ENCODE measurements at places on chromosomes 7 and 10. TPM values are rescaled to one million over a fixed set of nuclear protein-coding genes. Genes with fewer than 3 reads are reported as not detected.

The ANLN gene
- 5.2 TPM for total RNA-seq

The NUTM2D gene
- 4.3 TPM for total RNA-seq

The CEP41 gene
- 9.1 TPM for total RNA-seq

The FHIP2A gene
- 21.9 TPM for total RNA-seq

The IFIT1B gene
- total RNA-seq, result not detected

The GFRA1 gene
- total RNA-seq, result 1.8 TPM

The DNMBP gene
- total RNA-seq, result 15.6 TPM

The HOXA9 gene
- total RNA-seq, result 1.2 TPM

The HOXA5 gene
- 20.1 TPM for total RNA-seq

The NUDT13 gene
- total RNA-seq, result 1.4 TPM

The RBM20 gene
- total RNA-seq, result 0.94 TPM

The TAS2R5 gene
- total RNA-seq, result 1.3 TPM

The VPS37D gene
- total RNA-seq, result 1.9 TPM

The GPR15LG gene
- total RNA-seq, result 0.37 TPM

The TEX36 gene
- total RNA-seq, result not detected

The C10orf67 gene
- 2.3 TPM for total RNA-seq

The LEP gene
- not detected for total RNA-seq

The PTPRZ1 gene
- 1.4 TPM for total RNA-seq

The DPP6 gene
- 0.49 TPM for total RNA-seq

The CYP2C9 gene
- total RNA-seq, result not detected

The GALNT17 gene
- total RNA-seq, result 11.4 TPM

The PLXNA4 gene
- 5.9 TPM for total RNA-seq

The SORCS1 gene
- 0.77 TPM for total RNA-seq

The NEUROG3 gene
- not detected for total RNA-seq

The IRF5 gene
- total RNA-seq, result 83.8 TPM

The MORN4 gene
- 2.4 TPM for total RNA-seq

The CLDN4 gene
- 111 TPM for total RNA-seq

The C10orf53 gene
- total RNA-seq, result not detected

The NUTM2E gene
- total RNA-seq, result not detected

The C7orf57 gene
- 2.1 TPM for total RNA-seq

The TNS3 gene
- 127 TPM for total RNA-seq

The SSC4D gene
- total RNA-seq, result 2.1 TPM
